ENCODE measurements at places on chromosomes 1 and 21.

DNA sequence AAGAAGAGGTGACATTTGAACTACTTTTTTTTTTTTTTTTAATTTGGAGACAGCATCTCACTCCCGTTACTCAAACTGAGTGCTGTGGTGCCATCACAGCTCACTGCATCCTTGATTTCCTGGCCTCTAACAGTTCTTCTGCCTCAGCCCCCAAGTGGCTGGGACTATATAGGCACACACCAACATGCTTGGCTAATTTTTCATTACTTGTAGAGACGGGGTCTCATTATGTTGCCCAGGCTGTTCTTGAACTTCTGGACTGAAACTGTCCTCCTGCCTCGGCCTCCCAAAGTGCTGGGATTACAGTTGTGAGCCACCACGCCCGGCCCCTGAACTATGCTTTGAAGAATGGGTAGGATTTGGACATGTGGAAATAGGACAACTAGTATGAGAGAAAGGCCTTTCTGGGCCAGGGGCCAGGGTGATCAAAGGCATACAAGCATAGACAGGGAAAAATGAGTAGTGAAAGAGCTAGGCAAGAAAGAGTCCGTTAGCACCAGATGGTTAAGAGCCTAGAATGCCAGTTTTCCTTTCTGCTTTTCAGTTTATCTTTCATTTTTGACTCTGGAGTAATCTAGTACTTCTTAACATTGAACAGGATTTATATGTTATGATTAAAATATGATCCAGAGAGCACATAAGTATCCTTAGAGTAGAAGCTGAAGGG, 6.3 kb downstream of the RABGAP1L start:
- no peak for DNase-seq

GRCh38 chr1:107934578-107934977, 30.4 kb downstream of the VAV3 start:
- DNase-seq, result no peak

DNA sequence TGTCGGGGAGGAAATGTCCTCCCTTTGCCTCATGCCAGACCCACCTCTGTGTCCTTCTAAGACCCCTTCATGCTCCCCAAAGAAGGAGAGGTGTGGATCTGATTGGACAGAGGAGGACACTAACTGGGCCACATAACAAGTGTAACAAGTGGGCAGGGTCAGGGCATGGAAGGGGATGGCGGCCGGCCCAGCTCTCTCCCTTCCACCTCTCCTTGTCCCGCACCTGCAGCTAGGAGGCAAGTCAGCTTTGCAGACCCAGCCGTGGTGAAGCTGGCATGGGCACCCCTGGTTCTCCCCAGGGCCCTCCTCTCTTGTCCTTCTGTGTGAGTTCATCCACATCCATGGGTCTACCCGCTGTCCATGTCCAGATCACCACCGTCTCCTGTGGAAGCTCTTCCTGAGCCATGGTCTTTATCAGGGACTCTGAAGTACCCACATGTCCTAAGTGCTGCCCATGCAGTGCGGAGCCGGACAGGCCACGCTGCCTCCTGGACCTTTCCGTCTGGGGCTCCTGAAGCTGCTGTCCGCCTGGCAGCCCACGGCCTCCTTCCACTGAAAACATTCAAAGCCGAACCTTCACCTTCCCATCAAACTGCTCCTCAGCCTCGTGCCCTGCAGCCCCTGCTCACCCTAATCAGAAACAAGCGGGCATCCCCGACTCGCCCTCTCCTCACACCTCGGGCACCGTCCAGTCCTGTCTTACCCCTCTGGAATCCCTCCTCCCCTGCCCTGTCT, 460.5 kb downstream of the PTPRU start:
- DNase-seq, result no peak

DNA sequence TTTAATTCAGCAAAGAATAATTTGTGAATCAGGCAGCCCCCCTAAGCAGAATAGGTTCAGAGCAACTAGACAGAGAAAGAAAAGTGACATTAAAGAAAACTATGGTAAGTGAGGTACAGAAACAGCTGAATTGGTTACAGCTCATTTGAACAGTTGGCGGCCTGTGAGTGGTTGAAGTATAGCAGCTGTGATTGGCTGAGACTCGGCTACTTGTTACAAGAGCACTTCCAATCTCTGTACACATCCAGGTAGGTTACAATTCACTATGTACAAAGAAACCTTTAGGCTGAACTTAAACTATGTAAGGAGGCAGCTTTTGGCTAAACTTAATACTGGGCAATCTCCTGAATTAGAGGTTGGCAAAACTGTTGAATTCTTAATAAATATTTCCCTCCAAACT, 171.1 kb upstream of the LHX8 start:
- no peak for DNase-seq

DNA sequence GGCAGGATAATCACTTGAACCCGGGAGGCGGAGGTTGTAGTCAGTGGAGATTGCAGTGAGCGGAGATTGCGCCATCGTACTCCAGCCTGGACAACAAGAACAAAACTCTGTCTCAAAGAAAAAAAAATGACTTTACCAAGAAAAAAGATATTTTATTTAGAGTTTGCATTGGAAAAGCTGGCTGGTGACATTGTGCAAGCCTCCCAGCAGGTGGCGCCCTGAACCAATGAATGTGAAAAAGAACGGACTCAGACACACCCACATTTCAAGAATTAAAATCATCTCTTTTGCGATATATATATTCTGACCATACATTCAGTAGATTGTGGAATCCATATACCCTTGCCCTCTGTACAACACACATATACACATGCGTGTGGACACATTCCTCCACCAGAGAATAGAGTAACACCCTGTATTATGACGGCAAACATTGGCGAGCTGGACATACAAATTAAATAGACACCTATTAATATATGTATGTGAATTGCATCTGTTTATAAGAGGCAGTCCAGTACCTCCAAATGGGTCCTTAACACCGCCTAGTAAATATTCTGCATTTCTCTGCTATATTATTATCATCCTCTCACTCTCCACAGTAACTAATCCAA, 39.0 kb upstream of the CADM3 start:
- peak; percentile 64 for DNase-seq

DNA sequence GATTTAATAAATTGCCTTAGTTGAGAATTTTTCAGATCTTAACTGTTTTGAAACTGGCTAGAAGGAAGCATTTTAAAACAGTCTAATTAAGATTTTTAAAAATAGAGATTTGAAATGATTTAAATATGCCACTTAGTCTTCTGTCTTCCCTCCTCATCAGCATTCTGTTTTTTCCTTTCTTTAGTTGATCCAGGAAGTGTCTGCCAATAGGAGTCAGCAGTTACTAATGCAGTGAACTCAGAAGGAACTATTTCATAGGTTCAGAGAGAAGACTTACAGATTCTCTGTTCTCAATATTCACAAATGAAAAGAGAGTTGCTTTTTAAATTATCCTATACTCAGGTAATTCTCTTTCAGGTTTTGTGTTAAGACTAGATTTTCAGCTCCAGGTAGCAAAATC, 84.5 kb downstream of the RPS6KC1 start:
- DNase-seq, result no peak

- no peak for DNase-seq
Observed at GRCh38 chr1:160066829-160067745, 2.9 kb downstream of the KCNJ10 start.

- no peak for DNase-seq
Observed at GRCh38 chr1:87929906-87930305, 601.2 kb downstream of the LMO4 start.

GRCh38 chr1:9751971-9752370, 71.8 kb downstream of the CLSTN1 start:
- no peak for DNase-seq

GRCh38 chr1:209106861-209107260, 476.7 kb upstream of the CAMK1G start:
- no peak for DNase-seq

- DNase-seq, result no peak
Observed at GRCh38 chr1:77977989-77978292, 931 bp downstream of the FUBP1 start.

DNA sequence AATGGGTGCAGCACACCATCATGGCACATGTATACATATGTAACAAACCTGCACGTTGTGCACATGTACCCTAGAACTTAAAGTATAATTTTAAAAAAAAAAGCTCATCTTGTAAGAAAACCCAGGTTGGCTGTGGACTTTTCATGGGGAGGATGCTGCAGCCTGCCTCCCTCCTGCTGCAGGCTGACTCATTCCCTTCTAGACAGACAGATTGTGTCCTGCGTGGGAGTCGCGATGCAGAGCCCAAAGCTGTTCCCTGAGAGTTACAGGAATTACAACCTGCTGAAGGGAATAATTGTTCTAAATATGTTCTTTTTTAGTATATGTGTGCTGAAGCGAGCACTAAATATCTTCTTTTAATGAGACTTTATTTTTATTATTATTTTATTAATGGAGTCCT, 93.2 kb downstream of the TBX19 start:
- DNase-seq, result peak; percentile 9

GRCh38 chr1:14894811-14895560, 258.6 kb upstream of the TMEM51 start:
- DNase-seq, result peak; percentile 49

DNA sequence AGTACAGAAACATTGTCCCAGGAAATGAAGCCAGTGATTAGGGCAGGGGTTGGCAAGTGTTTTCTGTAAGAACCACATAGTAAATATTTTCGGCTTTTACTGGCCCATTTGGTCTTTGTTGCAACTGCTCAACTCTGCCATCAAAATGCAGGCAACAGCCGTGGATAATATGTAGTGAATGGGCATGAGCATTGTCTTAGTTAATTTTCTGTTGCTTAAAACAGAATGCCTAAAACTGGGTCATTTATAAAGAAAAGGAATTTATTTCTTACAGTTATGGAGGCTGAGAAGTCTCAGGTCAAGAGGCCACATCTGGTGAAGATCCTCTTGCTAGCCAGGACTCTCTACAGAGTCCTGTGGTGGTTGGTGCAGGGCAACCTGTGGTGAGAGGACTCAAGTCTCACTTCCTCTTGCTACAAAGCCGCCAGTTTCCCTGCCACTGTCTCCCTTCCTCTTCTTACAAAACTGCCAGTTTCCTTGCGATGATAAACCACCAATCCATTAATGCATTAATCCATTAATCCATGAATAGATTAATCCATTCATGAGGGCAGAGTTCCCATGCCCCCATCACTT, 166.4 kb downstream of the PSMG1 start:
- DNase-seq, result peak; percentile 77

DNA sequence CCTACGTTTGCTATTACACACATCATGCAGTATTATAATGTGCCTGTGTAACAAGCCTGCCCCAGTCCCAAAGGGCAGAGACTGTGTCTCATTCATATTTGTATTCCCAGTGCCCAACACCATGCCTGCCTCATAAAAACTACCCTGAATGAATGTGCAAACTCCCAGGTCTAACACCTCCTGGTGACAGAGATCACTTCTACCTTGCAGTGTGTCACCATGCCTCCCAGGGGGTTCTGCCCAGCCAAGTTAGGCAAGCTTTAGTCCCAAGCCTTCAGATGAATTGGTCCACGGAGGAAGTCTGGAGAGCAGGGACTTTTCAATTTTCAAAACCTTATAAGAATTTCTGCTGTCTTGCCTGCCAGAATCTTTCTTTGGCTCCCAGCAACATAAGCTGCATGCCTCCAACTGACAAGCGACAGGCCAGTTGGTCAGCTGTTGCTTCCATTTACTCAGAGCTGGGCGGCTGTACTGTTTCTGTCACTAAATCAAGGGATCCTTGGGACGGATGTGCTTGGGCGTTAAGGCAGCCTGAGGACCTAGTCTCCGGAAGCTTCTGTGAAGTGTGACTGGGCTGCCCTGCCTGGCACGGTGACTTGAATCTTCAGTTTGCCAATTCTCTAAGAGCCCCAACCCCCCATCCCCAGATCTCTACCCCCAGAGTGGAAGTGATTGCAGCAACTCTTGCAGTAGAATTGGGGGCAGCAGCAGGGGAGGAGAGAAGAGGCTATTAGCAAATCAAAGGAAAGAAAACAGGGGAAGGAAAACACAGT, 1.2 kb downstream of the RXRG start:
- no peak for DNase-seq

DNA sequence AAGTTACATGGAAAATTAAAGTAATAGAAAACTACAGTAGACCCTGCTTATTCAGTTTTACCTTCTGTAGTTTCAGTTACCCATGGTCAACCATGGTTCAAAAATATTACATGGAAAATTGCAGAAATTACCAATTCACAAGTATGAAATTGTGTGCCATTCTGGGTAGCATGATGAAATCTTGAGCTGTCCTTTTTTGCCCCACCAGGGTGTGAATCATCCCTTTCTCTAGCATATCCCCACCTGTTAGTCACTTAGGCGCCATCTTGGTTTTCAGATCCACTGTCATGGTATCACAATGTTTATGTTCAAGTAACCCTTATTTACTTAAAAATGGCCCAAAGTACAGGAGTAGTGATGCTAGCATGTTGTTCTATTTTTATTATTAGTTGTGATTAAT, 3.5 kb upstream of the LRIF1 start:
- no peak for DNase-seq

DNA sequence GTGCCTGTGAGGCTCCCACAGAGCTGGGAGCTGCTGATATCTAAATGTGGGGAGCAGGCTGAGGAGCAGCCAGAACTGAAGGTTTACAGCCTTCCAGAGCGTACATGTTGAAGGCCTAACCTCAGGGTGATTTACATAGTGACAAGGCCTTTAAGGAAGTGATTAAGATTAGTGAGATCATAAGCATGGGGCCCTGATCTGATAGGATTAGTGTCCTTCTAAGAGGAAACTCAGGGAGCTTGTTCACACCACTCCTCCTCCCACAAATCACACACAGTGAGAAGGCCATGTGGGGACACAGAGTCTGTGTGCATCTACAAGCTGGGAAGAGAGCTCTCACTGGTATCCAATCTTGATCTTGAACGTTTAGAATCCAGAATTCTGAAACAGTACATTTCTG, 92.3 kb upstream of the NBPF6 start:
- DNase-seq, result no peak

DNA sequence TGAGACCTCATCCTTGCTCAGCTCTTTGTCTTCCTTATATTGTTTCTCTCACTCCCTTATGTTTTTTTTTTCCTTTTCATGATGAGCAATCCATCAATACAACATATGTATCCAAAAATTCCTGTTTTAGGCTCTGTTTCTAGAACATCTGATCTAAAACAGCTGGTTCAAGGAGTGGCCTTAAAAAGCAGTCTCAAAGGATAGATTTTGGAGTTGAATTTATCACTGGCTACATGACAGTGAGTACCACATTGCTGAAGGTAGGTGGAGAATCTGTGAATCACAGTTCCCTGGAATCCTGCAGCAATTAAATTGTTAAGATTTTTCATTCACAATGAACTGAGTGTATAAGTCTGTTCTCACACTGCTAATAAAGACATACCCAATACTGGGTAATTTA, 155.8 kb upstream of the ADAMTS5 start:
- no peak for DNase-seq

- no peak for DNase-seq
Observed at GRCh38 chr1:118116401-118116800, 68.6 kb downstream of the SPAG17 start.

DNA sequence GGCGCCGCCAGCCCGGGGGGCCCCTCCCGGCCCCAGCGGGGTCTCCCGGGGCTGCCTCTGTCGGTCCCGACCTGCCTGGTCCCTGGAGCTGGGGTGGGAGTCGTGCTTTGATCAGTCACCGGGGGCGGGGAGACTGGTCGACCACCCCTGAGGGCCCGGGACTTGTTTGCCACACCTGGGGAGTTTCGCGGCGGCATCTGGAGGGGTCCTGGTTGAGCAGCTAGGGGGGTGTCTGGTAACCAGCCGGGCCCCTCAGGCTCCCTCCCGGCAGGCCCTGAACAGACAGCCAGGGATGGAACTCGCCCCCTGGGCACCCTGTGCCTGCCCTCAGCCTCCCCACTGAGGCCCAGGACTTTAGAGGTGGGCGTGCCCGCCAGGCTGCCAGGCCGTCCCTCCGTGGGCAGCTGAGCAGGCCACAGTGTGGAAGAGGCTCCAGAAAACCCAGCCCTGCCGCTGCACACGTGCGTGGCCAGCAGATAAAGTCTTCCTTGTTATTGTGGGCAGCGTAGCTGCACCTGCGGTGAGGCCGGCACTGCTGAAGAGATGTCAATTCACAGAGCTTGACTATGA, 13.3 kb upstream of the SAMD11 start:
- DNase-seq, result no peak
